Activated T-cell treated with anti-CD3 and anti-CD28 coated beads, Interleukin-2, amount 50 U/mL, for 4 hours (primary cell): ENCODE measurements at places on chromosomes 12 and 14. TPM values are rescaled to one million over a fixed set of nuclear protein-coding genes. Genes with fewer than 3 reads are reported as not detected.

GRCh38 chr14:93431036-93431670 is 414 bp downstream of the UNC79 start:
- no peak for DNase-seq

- DNase-seq: peak; percentile 36
These were observed 2.5 kb downstream of the SLC38A1 start for GRCh38 chr12:46266382-46266791.

SLC6A13 gene
- not detected for total RNA-seq

BCL11B gene
- 62.4 TPM for total RNA-seq

- no peak for DNase-seq
These were observed 204.8 kb downstream of the ITPR2 start for GRCh38 chr12:26628234-26628633.

- DNase-seq: no peak
These were observed 62.8 kb downstream of the PPP2R5C start for GRCh38 chr14:101824339-101824727.

ATP5F1B gene
- 1,118 TPM for total RNA-seq

AREL1 gene
- total RNA-seq: 32.5 TPM

DNA sequence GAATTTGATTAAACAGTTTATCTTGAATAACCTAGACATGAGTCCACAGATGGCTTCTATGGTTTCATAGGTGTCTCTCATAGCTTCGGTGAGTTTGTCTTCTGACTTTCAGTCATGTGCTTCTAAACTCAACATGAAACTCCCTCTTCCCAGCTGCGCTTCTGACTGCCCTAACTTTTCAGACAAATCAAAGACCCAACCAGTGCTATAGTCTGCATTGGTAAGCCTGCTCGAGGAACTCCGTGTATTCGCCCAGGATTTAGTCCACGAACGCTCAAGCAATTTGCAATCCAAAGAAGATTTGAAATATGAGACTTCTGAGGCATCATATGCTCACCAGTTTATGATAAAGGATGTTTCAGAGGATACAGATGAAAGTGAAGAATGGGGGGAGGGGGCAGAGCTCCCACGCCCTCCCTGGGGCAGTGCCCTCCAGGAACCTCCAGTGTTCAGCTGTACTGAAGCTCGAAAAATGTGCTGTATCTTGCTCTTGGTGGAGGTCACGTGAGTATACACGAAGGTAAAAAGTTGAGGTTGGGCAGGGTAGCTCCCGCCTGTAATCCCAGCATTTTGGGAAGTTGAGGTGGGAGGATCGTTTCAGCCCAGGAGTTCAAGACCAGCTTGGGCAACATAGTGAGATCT is 5.2 kb upstream of the RILPL2 start:
- DNase-seq: no peak

FLVCR2 gene
- total RNA-seq: 3.3 TPM

GRCh38 chr12:58678753-58679152 is 241.6 kb downstream of the LRIG3 start:
- DNase-seq: no peak

PRR4 gene
- total RNA-seq: 0.32 TPM

- DNase-seq: no peak
These were observed 441 bp downstream of the E2F7 start for GRCh38 chr12:77064896-77065360.

TMEM19 gene
- 17.8 TPM for total RNA-seq

DNA sequence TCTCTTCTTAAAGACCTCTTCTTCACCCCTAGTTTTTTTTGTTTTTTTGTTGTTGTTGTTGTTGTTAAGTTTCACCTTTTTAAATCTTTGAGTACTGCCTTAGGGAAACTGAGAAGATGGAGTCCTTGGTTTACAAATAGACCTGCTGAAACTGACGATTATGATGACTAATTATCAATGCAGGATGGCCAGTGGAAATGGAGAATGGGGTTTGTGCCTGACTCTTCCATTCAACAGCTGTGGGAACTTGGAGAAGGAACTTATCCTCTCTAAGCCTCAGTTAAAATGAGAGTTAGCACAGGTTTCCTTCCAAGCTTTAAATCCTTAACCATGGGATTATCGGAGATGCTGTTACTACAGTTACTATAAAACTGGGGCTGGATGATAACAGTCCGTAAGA is 66.7 kb upstream of the PNMA1 start:
- DNase-seq: no peak

DNA sequence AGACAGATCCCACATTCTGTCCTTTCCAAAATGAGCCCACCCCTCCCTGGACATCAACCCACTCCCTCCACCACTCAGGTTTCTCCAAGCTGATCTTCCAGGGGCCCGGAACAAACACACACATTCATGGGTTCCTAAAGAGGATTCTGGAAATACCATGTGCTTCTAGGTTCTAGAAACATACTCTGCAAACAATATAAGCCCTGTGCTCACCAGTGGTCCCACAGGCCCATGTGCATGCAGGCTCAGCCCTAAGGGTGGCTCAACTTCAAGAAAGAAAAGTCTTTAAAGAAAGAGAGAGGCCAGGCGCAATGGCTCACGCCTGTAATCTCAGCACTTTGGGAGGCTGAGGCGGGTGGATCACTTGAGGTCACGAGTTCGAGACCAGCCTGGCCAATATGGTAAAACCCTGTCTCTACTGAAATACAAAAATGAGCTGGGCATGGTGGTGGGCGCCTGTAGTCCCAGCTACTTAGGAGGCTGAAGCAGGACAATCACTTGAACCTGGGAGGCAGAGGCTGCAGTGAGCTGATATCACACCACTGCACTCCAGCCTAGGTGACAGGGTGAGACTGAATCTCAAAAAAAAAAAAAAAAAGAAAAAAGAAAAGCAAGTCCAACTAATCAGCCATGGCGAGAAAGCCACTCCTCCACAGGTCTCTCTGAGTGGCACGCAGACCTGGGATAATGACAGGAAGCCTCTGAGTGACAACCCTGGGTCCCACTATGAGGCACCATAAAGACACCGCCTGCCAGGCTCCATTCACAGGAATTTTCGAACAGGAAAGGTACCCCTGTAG is 59.5 kb upstream of the PNMA1 start:
- no peak for DNase-seq

LRRK2 gene
- total RNA-seq: 0.16 TPM

GRCh38 chr12:64603183-64603841 is 7.0 kb upstream of the RASSF3 start:
- DNase-seq: no peak
